Left cardiac atrium (tissue), 4 donors: ENCODE measurements at places on chromosomes 2 and 18. TPM values are rescaled to one million over a fixed set of nuclear protein-coding genes. Genes with fewer than 3 reads are reported as not detected.

DNA sequence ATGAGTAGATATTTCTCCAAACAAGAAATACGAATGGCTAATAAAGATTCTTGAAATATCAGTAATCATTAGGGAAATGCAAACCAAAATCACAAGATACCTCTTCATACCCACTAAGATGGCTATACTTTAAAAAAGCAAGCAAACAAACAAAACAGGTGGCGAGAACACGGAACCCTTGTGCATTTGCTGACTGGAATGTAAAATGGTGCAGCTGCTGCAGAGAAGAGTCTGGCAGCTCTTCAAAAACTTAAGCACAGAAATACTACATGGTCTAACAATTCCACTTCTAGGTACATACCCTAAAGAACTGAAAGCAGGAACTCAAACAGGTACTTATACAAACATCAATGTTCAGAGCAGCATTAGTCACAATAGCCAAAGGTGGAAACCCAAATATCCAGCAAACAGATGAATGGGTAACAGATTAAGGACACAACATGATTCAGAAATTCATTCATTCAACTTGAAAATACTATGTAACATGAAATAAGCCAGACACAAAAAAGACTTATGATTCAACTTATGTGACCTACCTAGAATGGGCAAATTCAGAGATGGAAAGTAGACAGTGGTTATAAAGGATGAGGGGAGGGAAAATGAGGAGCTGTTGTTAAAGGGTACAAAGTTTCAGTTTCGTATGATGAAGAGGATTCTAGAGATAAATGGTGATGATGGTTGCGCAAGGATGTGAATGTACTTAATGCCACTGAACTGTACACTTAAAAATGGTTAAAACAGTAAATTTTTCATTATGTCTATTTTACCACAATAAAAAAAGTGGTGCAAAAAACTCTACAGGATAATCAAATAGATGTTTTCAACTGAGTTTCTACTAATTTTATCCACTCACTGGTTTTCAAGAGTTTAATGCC is 26.9 kb upstream of the GPR75 start:
- no peak for DNase-seq

GRCh38 chr2:222214885-222215284 is 83.9 kb downstream of the PAX3 start:
- no peak for DNase-seq

DNA sequence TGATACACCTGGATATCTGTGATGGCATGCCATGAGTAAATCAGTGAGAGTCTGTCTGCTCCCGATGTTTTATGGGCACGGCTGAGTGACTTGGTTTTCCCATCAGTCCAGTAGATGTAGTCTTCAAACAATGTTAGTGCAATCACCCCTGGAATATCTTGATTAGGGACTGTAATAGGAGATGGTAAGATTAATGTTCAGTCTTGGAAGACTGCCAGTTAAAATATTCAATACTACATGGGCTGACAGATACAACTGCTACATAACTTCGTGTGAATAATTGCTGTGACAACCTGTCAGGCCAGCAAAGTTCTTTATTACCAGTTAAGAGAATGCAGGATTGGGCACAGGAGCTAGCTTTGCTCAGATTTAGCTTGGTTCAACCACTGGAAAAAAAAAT is 1673.3 kb downstream of the LRP1B start:
- DNase-seq, result no peak

The CFLAR gene
- 255 TPM for total RNA-seq
